ENCODE measurements at places on chromosomes 3 and 15.

GRCh38 chr3:106212665-106213222, 343.9 kb upstream of the CBLB start:
- no peak for DNase-seq

DNA sequence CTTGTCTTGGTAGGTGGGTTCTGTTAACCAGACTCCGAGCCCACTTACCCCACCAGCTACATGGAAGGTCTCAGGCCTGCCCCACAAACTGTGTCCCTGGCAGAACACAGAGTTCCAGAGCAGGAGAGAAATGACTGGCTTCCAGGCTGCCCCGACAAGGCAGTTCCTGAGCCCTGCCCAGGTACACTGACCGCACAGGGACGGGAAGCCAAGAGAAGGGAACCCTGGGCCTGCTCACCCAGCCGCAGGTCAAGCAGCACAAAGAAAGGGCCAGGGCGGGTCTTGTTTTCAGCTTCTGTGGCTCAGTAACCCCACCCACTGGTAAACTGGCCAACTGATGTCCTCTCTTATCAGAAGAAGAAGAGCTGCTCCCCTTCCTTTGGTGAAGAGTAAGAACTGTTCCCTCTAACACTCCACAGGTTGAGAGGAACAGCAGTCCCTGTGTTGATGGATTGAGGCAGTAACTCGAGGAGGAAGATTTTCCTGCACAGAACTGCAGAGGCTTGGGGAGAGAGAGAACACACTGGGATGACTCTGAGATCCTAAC, 68.4 kb downstream of the CRTC3 start:
- DNase-seq, result no peak

GRCh38 chr15:81856001-81856633, 189.7 kb downstream of the MEX3B start:
- no peak for DNase-seq

DNA sequence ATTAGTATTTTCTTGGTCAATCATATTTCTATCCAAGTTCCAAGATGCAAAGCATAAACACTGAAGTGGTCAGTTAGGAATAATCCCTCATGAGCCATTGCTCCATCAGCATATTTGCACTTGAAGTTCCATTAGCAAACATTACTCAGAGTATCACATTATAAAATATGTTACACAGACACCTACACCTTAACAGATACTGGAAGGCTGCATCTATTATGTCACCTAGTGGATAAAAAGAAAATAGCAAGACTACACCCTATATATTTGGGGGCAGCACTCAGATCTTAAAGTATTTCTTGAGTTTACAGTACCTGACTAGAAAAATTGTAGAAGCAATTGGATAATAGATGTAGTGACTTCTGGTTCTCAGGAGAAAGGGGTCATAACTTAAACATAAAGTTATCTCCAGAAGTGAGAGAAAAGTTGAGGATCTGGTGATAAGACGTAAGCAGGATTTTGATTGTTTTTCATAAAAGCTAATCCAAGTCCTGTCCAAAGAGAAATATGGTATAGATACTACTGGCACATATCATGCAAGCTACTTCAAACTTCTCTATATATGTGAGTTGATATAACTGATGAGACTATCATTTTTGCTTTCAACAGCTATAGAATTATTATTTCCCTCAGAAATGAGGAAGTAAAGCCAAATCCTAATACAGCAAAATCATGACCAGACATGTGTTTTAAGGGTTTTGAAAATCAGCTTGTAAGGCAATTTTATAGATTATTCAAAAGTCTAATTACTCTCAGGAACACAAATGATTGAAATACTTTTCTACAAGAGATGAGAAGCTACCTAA, 422.2 kb downstream of the GBE1 start:
- DNase-seq, result no peak

DNA sequence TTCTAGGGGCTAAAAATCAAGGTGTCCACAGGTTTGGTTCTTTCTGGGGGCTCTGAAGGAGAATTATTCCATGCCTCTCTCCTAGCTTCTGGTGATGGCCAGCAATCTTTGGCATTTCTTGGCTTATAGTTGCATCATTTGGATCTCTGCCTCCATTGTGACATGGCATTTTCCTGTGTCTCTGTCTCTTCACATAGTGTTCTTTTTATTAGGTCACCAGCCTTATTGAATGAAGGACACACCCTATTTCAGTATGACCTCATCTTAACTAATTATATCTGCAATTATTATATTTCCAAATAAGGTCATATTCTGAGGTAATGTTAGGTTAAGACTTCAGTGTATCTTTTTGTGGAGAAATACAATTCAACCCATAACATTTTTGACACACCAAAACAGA, 3.2 kb upstream of the GBE1 start:
- DNase-seq, result no peak

DNA sequence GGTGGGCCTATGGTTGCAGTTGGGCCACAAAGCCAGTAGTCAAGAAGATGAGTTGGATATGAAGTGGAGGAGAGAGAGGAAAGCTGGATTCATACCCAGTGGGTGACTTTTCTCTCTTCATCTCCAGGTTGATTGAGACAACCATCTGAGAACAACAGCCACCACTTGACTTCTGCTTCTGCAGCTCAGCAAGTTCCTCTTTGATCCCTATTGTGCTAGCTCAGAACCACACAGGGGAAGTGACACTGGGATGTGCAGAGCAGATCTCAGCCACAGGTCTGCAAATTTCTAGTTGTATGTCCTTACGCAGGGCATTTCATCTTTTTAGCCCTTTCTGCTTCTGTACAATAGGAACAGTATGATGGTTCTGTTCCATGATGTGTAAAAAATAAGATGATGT, 459.2 kb upstream of the ARRDC4 start:
- DNase-seq, result no peak

DNA sequence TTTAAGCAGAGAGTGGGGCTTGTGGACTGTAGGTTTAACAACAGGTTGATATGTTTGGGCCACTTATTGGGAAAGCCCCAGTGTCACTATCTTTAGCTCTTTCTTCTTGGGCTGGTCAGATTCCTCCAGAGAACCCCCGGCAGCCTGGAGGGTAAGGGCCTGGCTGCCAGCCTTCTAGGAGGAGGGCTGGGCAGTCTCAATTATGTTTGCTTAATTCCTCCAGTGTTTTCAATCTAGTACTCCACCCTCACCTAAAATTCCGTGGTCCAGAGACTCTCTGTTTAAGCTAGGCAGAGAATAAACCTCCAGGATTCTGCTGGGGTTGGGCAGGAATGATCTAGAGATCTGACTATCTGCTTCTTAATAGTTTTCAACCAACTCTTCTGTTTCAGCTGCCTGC, 5.3 kb downstream of the ASB14 start:
- no peak for DNase-seq

DNA sequence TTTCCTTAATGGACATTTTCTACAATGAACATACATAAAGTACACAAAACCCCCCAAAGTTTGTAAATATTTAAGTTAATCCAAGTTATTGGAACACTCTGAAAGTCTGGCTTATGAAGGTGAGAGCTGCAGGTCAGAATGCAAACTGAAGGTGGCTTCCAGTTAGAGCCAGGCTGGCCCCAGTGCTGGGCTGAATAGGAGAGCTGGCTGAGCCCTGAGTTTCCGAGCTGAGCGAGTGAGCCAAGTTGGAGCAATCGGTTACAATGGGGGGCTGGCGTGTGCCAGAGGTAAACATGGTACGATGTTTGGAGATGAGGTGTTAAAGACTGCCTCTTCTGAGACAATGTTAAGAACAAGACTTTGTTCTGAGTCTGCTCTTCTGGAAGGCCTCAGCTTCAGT, 230.8 kb upstream of the MCTP2 start:
- no peak for DNase-seq

- DNase-seq, result no peak
Measured at GRCh38 chr15:25226360-25226759, 212.5 kb downstream of the UBE3A start.

DNA sequence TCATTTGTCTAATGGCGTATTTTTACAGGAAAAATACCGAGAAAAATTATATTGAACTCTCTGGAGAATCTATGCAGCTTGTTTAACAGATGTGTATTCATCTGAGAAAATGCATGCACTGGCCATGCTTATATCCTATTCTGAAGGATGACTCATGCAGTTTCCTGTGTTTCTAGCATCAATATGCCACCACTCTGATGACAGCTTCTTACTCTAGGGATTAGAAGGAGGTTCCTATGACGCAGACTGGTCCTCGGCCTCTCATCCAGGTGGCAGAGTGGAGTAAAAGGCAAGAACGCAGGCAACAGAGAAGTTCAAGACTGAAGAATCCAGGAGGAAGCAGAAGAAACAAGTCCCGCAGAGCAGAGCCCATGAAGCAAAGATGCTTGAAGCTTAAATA, 910.0 kb upstream of the ROBO1 start:
- no peak for DNase-seq

- DNase-seq, result no peak
Measured at GRCh38 chr3:114857299-114857701, 289.8 kb downstream of the ZBTB20 start.

- no peak for DNase-seq
Measured at GRCh38 chr3:171330938-171331337, 129.3 kb downstream of the TNIK start.

DNA sequence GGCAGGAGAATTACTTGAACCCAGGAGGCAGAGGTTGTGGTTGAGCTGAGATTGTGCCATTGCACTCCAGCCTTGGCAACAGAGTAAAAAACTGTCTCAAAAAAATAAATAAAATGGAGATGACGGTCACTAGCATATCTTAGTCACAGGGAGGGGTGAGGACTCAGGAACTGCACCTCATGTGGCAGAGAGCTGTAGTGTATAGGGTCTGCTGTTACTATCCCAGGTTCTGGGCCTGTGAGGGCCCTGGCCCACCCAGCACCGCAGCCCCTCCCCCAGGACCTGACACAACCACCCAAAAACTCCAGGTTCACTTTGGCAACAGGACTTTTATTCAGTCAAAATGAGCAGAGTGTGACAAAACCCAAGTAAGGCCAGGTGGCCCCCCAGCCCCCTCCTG, 22.3 kb downstream of the RNU5B-1 start:
- DNase-seq, result no peak

DNA sequence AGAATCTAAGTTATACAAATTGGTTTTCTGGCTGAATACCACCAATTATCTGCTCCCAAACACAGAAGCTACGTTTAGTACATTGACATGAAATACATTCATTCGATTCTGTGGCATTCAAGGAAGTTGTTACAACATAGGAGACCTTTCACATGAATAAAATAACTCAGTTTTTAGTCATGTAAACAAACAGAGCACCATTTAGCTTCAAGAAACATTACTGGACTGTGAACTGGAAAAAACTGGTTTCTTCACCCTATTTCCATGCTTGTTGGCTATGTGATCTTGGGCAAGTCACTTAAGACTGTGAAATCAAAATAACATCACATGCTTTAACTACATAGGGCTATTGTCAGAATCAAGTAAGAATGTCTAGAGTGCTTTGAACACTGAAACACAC, 46.2 kb downstream of the NRG4 start:
- DNase-seq, result no peak

DNA sequence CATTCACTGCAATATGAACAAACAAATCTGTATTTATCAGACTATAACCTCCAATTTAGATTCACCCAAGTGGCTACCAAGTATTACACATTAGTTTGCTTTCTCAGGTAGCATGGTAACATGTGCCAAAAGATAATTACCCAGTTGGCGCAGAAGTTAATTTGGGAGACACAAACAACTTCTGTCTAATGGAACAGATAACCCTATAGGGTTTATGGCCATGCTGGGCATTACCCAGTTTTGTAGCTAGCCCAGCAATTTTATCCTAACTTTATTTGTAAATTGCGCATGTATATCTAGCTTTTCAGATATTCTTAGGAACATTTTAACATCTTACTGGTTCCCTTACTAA, 780 bp downstream of the RPL22L1 start:
- DNase-seq, result no peak

DNA sequence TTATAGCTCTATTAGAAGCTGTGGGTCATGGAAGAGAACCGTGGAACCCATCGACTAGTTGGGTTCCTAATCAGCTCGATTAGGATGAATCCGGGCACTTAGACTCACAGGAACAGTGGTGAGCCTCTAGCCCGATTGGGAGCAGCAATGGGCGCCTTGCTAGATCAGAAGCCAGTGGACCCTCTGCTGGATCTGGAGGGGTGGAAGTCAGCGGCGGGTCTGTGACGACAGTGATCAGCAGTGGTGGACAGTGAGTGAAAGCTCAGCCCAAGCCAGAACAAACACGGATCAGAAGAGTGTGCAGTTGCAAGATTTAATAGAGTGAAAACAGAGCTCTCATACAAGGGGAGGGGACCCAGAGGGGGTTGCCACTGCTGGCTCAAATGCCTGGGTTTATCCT, 1170.2 kb downstream of the OTOL1 start:
- DNase-seq, result no peak

GRCh38 chr15:57144448-57144847, 226.0 kb downstream of the TCF12 start:
- no peak for DNase-seq

GRCh38 chr3:119329551-119329950, 35.4 kb downstream of the ARHGAP31 start:
- DNase-seq, result no peak

- DNase-seq, result no peak
Measured at GRCh38 chr15:72592097-72592496, 62.4 kb upstream of the GOLGA6B start.

DNA sequence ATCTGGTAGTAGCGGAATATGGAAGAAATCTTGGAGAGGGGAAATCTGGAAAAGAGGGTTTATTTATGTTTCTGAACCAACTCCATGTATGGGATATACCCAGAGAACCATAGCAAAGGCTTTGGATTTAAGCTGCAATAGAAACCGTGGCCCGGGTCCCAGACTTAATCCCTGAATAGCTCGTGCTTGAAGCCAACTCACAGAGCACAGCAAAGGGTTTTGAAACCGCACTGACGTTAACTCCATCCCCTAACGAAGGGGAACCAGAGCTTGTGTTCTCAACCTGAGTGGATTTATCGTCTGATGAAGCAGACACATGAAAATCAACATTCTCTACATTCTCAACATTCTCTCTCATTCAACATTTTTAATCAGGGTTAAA, 154.6 kb downstream of the APBA2 start:
- DNase-seq, result no peak

DNA sequence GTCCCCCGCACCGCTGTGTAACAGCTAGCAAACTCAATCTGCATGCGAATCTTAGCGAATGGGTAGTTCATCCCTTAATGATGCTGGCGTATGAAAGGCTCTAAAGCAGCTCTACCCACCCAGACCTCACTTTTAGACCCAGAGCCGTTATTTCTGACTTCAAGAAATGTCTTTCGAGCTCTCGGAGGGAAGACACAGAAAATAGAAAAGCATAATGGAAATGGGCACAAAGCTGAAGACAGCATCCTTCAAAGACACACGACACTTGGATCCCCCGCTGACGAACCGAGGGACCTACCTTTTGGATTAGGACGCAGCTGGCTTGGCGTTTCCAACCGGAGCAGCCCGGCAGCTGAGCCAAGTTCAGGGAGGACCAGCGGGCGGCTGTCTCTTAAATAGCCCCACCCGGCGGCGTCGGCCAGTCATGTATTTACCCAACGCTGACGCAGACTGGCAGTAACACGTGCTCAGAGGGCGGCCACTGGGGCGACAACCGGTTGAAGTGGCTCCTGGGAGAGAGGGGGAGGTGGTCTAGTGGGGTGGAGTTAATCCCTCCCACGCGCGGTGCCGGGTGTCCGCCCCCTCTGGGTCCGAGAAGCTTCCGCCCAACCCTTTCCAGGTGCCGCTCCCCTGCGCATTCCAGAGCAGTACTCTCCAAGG, 1.5 kb downstream of the CCK start:
- DNase-seq, result no peak

- DNase-seq, result no peak
Measured at GRCh38 chr3:184561913-184562877, 610 bp downstream of the EPHB3 start.

GRCh38 chr3:36678216-36679013, 85.9 kb downstream of the DCLK3 start:
- DNase-seq, result no peak

- DNase-seq, result no peak
Measured at GRCh38 chr3:65406470-65406869, 632.2 kb downstream of the MAGI1 start.
